ENCODE measurements at places on chromosomes 11 and 22.

DNA sequence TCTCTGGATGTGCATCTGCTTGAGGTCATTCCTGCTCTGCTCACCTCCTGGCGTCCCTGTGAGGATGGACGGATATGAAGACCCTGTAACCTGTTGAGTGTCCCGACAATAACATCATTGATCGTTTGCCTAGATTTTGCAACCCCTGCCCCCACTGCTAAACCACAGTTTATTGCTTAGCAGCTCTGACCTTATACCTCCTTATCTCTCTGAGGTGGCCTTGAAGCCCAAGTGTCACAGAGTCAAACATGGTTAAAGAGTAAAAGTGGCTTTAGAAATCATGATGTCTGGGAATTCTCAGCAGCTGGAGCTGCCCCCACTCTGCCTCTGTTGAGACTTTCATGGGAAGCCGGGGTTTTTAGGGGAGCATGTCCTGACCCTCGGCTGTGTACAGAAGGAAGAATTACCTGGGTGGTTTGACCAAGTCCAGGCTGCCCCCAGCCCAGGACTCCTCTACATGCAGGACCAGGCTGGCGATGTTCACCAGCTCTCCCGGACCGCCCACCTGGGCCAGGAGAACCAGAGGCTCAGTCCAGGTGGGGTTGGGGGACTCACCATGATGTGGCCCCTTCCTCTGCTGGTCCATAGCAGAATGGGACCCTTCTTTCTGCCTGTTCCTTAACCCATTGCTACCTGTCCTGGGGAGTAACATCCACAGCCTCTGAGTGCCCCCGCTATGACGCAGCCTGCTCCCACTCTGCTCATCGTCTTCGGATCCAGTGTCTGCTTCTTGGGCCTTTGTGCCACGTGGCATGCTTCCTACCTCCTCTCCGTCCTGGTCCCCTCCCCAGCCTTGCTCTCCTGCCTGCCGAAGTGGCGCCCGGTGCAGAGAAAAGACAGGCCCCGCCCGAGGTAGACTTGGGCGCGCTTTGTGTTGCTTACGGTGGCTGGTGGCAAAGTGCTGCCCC lies 33.4 kb upstream of the FTH1 start:
- DNase-seq, result no peak

GRCh38 chr22:28923826-28924732 lies 40.7 kb downstream of the ZNRF3 start:
- DNase-seq, result peak; percentile 86

DNA sequence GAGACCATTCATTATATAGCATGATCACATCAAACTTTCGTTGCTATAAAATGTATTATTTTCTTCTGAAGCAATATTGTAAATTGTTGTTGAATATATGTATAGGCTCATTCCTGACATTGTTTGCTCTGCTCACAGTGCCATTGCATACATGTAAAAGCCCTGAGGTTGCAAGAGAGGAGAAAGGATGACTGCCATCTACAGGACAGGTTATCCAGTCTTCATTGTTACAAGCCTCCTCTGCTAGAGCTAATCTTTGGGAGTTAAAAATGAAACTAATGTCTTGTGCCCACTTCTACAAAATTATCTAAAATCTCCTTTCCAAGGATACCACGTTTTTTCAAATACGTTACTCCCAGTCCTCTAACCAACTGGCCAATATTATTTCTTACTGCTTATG lies 16.4 kb upstream of the OR5AL1 start:
- DNase-seq, result no peak

DNA sequence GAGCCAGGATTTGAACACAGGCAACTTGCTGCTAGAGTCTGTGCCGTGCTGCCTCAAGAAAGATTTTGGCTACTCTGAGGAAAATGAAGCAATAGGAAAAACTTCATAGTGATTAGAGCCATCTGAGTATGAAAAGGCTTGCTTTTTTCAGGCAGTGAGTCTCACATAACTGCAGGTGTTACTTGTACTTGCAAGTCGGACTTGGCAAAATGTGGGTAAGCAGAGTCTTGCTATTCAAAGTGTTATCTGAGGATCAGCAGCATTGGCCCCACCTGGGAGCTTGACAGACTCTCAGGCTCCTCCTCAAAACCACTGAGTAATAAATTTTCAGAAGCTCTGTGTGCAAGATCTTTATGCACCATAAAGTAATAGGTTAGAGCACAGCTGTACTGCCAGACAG lies 18.1 kb downstream of the RNF141 start:
- DNase-seq, result no peak

DNA sequence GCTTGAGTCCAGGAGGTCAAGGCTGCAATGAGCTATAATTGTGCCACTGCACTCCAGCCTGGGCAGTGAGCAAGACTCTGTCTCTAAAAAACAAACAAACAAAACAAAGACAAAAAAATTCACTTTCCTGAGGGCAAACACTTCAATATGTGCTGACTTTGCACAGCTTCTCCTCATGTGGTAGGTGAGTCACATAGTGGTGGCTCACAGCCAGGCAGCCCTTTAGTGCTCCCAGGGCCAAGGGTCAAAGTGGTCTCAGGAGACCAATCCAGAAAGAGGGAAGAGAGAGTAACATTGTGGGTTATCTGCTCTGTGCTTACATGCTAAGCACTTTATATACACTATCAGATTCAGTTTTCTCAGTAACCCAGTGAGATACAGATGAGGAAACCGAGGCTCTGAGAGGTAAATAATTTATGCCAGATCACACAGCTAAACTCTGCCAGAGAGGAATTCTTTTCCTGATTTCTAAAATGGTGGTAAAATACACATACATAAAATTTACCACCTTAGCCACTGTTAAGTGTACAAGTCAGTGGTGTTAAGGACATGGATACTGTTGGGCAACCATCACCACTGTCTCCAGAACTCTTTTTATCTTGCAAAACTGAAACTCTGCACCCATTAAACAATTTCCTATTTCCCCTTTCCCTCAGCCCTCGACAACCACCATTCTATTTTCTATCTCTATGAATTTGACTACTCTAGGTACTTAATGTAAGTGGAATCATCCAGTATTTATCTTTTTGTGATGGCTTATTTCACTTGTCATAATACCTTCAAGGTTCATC lies 231.7 kb upstream of the NARS2 start:
- DNase-seq, result no peak

GRCh38 chr22:17366830-17367229 lies 2.4 kb upstream of the CECR2 start:
- DNase-seq, result no peak

Measured in stomach (tissue), 19 donors.